ENCODE measurements at places on chromosomes 3 and 15.

DNA sequence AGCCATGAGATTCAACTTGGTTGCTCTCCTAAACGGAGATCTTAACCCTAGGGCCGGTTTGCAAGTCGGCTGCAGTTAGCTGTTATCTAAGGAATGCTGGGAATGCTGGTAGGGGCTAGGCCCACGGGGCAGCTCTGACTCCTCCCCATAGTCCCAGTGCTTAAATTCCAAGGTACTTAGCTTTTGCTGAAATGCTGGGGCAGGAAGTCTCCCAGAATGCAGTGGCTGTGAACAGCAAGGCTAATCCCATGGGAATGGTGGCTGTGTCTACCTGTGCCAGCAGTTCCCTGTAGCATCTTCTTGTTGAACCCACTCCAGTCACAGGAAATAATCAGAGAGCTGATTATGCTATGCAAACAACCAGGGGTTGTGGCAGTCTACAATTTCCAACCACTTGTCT is 102.5 kb upstream of the TJP1 start:
- DNase-seq, result no peak

- no peak for DNase-seq
Measured at GRCh38 chr15:89122505-89123180, 34.4 kb downstream of the ABHD2 start.

GRCh38 chr3:152874896-152875749 is 40.2 kb downstream of the P2RY1 start:
- DNase-seq, result no peak

GRCh38 chr3:64318668-64319271 is 93.5 kb upstream of the PRICKLE2 start:
- no peak for DNase-seq

- no peak for DNase-seq
Measured at GRCh38 chr3:138062037-138062436, 52.1 kb downstream of the CLDN18 start.

DNA sequence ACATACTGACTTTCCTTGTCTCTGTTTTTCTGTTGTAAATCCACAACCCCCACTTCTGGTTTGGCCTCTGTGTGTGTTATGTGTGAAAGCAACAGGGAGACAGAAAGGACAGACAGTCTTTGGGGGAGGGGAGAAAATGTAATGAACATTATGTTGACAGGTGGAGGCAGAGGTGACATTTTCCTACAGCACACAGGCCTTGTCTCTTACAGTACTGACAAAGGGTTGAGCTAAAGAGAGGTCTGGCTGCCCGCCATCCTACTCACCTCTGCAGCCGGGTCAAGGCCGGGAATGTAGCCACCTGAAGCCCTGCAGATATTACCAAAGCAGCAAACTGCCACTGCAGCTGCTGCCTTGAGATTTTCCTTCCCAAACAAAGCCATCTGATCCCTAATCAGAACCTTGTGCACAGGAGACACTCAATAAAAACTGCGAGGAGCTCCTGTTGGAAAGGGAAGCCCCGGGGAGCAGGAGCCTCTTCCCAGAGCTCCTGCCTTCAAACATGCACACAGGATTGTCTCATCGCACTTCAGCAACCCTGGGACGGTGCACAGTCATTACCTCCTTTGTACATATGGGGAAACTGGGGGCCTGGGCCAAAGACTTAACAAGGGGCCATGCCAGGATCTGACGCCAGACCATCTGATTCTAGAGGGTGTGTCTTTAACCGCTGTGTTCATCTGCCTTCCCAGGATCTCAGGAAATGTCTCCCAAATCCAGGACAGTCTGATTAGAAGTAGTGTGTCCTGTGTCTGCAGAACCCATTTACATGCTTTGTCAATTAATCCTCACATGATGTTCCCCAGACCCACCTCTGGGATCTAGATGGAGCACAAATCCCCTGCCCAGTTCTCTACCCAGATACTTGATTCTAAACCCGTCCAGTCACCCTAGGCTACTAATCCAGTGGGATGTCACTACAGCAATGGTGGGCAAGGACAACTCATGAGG is 14.2 kb downstream of the MYO5C start:
- DNase-seq, result no peak

- no peak for DNase-seq
Measured at GRCh38 chr15:43889042-43889441, 62.2 kb downstream of the WDR76 start.

GRCh38 chr3:46519952-46520351 is 22.2 kb downstream of the RTP3 start:
- no peak for DNase-seq

Data from hematopoietic multipotent progenitor cell treated with erythropoietin and hydrocortisone succinate and interleukin-3 and kit ligand, for 15 days (in vitro differentiated cells).